Activated T-helper 17 cell treated with anti-CD3 and anti-CD28 coated beads, Interleukin-2, amount 50 U/mL, for 72 hours (primary cell): ENCODE measurements at places on chromosomes 12 and 14.

DNA sequence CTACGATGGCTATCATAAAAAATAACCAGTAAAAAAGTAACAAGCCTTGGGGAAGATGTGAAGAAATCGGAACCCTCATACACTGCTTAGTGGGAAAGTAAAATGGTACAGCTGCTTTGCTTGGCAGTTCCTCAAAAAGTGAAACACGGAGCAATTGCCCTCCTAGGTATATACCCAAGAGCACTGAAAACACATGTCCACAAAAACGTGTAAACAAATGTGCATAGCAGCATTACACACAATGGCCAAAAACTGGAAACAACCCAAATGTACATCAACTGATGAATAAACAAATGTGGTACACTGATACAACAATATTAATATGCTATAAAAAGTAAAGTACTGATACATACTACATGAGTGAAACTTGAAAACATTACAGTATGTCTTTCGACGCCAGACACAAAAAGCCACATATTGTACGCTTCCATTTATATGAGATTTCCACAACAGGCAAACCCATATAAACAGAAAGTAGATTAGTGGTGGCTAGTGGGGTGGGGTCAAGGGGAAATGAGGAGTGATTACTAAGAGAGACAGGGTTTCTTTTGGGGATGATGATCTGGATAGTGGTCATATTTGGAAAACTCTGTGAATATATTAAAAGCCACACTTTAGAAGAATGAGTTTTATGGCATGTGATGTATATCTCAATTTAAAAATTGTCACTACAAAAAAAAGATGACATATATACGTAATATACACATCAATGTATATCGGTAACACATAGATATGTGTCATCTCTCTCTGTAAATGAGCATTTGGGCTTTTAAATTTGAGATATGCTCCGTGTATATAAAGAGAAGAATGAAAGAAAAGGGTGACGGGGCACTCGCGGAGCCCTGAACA lies 996 bp downstream of the SLC41A2 start:
- peak; percentile 43 for ATAC-seq

DNA sequence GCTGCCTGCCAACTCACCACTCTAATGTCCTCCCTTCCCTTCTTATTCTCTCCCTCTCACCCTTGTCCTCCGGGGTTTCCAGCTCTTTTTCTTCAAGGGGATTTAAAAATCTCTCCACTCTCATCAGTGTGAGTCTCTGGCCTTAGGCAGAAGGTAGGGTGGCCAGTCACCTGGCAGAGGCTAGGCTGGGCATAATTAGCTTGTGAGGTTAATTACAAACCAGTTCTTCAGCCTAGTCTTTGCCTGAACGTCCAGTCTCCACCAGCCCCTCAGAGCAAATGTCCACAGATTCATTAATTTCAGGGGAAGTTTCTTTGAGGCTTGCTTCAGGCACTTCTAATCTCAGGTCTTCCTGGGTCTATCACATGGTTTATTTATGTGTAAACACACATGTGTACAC lies 6.7 kb downstream of the KRT7 start:
- ATAC-seq: no peak

DNA sequence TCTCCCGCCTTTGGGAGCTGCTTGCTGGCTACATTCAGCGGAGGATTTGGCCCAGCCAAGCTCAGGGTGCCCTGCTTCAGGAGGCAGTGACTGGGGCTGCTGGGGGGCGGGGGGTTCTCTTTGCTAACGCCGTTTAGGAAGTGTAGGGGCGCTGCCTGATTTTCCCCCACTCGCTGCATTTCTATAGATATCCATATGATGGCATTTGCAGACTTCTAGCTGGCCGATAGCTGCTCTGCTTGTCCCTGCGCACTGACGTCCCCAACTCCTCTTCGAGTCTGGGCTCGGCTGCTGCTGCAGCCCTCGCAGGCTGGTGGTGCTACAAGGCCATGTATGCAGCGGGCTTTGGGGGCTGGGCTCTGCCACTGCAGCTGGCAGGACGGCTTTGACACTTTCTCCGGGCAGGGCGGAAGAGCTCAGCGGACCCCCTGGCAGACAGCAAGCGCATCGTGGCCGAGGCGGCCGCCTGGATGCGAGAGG lies 3.1 kb downstream of the LRFN5 start:
- no peak for ATAC-seq

DNA sequence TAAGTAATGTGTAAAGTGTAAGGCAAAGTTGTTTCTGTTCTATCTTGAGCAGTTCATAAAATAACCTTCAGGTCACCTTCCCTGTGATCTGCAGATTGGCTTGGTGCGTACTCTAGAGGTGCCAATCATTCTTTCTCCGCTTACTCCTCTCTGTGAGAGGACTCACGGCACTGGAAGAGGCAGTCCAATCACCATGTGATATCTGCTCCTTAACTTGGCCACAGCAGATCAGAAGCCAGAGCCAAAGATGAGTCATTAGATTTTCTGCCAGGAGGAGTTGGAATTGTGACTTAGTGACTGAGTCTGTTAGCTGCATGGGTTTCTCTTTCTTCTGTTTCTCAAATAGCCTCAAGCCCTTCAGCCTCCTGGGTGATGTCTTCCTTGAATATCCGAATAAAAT lies 165.5 kb downstream of the SLC41A2 start:
- ATAC-seq: no peak

- no peak for ATAC-seq
Measured at GRCh38 chr14:90450667-90451066, 53.8 kb downstream of the CALM1 start.

- no peak for ATAC-seq
Measured at GRCh38 chr14:52029881-52030280, 39.0 kb downstream of the NID2 start.

DNA sequence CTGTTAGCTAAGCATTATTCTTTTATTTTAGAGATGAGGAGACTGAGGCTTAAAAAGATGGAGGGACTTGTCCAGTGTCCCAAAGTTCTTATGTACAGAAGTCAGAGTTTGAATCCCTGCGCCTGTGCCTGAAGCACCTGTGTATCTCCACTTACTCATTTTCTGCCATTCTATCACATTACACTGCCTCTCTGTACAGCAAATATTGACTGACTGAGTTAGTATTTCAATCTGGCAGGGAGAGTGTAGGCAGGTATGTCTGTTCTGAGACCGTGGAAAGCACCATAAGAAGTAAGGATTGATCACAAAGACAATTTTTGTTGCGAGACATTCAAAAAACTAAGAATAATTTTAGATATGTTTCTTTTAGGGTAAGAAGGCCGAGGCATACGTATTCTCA lies 162.7 kb downstream of the KITLG start:
- no peak for ATAC-seq

DNA sequence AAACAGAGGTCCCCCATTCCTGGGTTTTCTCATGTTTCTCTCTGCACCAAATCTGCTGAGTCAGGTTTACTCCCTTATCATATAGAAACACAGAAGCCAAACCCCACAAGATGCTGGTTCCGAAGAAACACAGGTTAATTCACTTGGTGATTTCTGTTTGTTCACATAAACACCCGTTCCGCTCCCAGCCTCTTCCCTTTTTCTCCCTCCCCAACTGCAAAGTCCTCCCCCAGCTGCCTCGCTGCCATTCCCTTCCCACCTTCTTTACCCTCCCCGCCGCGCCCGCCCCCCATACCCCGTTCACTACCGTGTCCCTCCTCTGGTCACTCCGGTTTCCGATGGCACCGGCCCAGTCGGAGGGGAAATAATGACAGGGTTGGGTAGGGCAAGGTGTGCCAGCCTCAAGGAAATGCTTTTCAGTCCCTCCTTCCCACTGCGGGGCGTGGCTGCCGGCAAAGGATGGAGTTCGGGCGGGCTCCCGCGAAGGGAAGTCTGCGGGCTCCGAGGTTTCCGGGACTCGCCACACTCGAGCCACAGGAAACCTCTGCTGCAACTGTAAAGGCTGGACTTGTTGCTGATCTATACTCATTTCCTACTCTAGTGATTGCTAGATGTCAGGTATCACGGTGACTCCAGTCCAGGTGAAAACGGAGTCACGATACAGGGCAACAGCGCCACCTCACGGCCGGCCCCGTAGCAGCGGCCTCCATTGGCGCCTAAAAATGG lies at the start of gene STYK1:
TSS of gene STYK1 (minus strand) at position 394 of the 726 bp plus-strand sequence. CDS start 39,434 bp downstream, outside the sequence.
- peak; percentile 94 for ATAC-seq

DNA sequence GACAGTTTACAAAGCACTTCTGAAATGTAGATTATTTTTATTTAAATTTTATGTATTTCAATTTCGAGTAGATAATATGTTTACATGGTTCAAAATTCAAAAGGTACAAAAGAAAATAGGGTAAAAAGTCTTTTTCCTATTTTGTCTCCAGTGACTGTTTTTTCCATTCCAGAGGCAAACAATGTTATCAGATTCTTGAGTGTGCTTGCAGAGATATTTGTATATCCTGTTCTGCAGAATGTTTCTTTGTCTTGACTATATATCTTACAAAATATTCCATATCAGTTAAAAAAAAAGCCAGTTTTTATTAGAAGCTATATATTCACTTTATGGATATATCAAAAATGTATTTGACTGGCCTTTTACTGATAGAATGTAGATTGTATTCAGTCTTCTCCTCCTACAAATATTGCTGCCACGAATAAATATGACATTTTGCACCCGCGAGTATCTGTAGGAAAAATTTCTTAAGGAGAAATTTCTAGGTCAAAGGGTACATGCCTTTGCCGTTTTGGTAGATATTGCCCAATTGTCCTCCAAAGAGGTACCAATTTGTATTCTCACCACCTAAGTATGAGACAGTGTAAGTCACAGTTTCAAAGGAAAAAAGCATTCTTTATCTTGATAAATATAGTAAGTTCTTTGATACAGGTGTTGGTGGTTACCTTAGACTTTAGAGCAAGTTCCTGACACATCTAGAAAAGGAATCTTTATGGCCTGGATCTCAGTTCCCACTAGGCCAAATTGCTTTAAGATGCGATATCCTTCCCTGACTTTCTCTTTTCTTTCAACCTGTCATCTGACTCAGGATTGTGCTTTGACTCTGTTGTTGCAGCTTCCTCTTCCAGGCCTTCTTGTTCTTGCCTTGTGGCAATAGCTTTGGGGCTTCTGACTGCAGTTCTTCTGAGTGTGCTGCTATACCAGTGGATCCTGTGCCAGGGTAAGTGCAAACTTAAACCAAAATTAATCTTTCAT lies 2.3 kb downstream of the KLRG1 start:
- ATAC-seq: peak; percentile 17

GRCh38 chr12:64806593-64807460 lies 17.6 kb upstream of the TBC1D30 start:
- ATAC-seq: no peak

DNA sequence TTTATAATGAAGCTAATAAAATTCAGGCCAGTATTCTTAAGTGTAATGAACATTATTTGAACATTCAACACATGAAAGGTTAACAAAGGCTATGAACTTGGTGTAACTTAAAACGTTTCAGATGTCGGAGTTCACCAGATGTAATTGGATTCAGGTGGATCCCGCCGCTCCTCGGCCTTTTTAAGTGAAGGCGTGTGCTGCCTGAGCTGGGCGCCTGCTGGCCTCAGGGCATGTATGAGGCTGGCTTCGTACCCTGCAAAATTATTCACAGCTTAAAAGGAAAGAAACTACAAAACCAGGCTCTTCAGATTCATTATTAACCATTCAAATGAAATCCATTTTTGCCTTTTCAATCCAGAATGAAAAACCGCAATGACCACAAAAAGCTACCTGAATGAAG lies 69.9 kb downstream of the WIF1 start:
- ATAC-seq: no peak
